ENCODE measurements at places on chromosomes 13 and 19.

GRCh38 chr19:5321851-5322681 is 18.5 kb downstream of the PTPRS start:
- no peak for DNase-seq

DNA sequence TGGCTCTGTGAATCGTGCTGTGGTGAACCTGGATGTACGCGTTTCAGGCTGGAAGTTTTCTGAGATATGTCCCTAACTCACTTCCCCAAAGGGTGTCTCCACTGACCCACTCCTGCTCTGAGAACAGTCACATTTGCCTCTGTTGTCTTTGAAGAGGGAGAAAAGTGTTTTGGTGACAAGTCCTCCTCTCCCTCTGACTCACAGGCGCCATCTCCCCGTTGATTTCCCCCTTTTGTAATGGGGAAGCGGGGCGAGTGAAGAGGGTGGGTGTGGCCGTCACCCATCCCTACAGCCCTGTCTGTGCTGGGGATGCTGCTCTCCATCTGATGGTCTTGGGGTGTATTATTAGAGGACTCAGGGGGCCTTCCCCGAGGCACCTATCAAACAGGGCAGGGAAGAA is 9.6 kb downstream of the APC2 start:
- no peak for DNase-seq

- DNase-seq = no peak
Observed at GRCh38 chr19:21584537-21584936, 79.1 kb downstream of the ZNF429 start.

DNA sequence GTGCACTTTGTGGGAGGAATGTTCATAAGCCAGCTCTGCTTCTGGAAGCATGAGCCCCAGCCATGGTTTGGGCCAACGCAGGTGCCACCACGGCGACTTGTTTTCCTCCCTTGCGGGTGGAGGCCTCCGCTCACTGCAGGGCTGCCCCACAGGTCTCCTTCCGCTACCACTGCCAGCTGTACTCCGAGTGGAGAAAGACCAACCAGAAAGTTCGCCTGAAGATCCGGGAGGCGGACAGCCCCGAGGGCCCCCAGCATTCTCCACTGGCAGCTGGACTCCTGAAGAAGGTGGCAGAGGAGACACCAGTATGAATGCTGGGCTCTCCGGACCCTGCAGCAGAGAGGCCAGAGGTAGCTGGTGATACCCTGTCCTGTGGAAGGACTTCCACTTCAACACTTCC is 6.5 kb upstream of the HNRNPM start:
- DNase-seq = no peak

GRCh38 chr19:19292607-19293006 is 19.5 kb upstream of the TM6SF2 start:
- no peak for DNase-seq

DNA sequence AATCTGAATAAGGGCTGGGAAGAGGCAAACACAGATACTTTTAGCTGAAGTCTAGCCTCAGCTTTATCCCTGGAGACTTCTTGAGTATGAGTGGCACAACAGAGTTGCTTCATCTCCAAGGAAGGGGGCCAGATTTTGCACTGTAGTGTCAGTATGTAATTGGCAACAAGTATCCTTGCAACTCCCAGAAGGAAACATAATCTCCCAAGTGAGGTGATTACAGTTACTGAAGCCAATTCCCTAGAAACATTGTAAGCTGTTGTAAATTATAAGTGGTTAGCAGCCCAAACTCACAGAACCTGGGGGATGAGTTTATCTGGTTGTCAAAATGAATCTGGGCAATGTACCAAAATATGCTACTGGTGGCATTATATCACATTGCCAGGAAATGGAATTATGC is 2065.7 kb upstream of the PCDH20 start:
- no peak for DNase-seq

Data from T-helper 9 cell (primary cell).